ENCODE measurements at places on chromosomes 2 and 18.
A peak's percentile ranks its signal among the peaks of the same experiment; 100 is the strongest.

DNA sequence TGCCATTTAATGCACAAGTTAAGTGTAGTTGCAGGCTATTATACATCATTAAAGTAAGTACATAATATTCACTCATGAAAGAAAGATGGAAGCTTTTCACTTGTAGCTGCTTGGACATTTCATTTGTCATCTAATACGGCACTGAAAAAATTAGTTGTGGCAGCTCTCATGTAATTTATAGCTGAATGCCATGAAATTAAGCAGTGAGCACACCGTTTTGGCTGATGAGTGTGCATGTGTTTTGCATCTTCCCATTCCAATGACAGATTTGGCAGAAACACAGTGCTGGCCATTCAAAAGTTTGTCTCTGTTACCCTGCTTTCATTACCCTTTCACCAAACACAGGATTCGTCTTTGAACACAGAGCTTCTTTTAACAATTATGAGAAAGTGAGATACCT lies 174.0 kb downstream of the PTGR3 start:
- no peak for DNase-seq

- DNase-seq = no peak
Observed at GRCh38 chr2:46025081-46025480, 272.1 kb upstream of the EPAS1 start.

- DNase-seq = no peak
Observed at GRCh38 chr2:222303045-222303827, 4.4 kb upstream of the PAX3 start.

DNA sequence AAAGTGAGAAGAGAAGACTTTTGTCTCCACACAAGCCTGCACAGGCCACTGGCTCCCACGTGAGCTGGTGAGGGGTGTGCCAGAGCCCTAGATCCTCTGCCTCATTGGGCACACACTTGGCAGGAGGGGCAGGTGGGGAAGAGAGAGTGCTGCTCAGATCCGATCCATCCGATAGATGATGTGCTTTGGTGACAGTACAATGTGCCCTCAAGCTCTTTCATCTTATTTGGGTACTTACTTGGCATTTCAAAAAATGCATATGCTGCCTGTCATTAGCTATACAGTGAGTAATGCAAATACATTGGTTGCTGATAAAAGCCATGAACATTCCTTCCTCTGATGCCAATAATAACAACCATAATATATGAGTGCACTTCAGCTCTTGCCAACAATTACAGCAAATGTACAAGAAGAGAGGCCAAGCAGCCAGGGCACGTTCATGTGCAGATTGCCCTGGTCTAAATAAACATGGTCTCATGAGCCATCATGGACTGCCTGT lies 255.3 kb downstream of the VAPA start:
- DNase-seq = peak; percentile 43

DNA sequence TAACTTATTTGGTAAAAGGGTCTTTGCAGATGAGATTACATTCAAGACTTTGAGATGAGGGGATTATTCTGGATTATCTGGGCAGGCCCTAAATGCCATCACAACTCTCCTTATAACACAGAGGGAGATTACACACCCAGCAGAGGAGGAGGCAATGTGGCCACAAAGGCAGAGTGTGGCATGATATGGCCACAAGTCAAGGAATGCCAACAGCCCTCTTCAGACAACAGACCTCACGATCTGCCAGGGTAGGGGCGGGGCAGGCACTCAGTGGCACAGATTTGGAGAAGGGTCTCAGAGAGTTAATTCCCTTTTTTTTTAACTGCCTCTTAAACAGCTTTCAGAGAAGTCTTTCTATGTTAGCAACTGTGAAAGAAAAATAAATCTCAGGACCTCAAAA lies 96.9 kb downstream of the CYP26B1 start:
- no peak for DNase-seq

- no peak for DNase-seq
Observed at GRCh38 chr2:182586426-182586825, 129.6 kb upstream of the DNAJC10 start.

GRCh38 chr18:63141778-63142176 lies 177.8 kb downstream of the BCL2 start:
- no peak for DNase-seq

- DNase-seq = no peak
Observed at GRCh38 chr18:56067969-56068671, 480.1 kb upstream of the TCF4 start.

- DNase-seq = no peak
Observed at GRCh38 chr2:96131152-96131812, 7.0 kb downstream of the ASTL start.

DNA sequence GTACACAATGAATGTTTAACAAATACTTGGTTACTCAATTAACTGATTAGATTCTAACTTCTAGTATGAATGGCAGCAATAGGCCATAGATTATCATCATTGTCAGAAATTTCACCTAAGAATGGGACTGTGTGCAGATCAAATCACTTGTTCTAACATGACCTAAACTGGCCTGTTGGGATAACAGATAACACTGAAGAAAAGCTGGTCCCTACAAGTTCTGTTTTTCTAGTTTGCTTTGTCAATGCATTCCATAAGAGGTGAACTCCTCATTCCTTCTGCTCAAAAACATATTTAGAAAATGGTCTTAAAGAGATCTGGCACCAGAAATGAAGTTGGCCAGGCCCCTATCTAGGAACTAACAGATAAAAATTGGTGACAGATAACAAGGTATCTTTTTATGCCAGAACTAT lies 175.4 kb downstream of the THADA start:
- no peak for DNase-seq

DNA sequence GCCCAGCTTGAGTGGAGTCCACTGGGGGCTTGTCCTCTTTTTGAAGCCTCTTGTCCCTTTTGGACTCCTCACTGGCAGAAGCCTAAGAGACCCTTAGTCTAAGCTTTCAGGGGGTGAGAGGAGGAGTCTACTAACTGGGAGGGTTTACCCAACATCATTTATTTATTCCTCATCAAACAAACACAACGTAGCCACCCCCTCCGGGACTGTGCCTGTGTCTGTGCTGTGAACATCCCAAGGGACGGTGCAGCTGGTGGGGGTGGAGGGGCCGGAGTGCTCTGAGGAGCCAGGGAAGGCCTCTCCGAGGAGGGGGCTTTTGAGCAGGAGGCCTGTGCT lies 42.7 kb upstream of the TAF1B start:
- DNase-seq = no peak

- no peak for DNase-seq
Observed at GRCh38 chr2:162826921-162827320, 11.6 kb downstream of the KCNH7 start.

DNA sequence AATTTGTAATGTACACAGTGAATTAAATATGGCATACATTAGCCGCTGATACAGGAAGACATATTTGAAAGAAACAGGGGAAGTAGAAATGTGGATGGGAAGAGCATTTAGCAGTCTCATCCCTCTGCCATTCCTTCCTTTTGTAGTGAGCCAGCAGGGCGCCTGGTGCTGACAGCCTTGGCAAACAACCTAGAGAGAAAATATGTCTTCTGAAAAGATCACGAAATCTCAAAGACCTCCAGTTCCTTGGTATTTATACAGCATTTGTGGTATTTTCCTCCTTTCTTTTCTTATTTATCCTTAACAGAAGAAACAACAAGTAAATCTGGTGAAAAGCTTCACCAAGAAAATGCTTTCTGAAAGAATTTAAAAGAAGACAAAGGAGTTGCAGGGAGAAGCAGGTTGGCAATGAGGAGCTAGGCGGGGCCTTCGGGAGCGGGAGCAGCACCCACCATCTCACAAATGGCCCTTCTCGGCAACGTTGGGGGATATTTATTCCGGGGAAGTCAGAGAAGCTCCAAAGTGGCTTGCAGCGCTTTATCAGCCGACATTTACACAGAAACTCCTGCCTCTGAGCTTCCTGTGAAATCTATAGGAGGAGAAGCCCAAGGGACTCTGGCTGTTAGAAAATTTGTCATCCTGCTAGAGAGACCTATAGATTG lies 406.1 kb upstream of the NRP2 start:
- DNase-seq = no peak

DNA sequence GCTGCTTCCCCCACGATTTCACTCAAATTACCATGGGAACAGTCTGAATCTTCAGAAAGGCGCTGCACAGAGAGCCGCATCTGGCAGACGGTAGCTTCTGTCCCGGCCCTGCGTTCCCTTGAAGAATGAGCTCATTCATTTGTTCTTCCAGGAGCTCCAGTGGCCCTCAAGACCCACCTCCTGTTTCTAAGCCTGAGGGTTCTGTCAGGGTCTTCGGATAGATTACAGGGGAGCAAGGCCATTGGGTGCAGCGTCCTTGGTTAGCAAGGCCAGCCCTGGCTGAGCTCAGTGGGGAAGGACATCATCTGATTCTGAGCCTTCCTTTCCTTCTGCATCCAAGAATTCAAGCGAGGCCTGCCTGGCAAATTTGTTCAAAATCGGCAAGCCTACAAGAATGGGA lies 111.9 kb downstream of the PDCL3 start:
- peak; percentile 22 for DNase-seq

GRCh38 chr2:43178602-43179542 lies 47.5 kb downstream of the ZFP36L2 start:
- DNase-seq = no peak

DNA sequence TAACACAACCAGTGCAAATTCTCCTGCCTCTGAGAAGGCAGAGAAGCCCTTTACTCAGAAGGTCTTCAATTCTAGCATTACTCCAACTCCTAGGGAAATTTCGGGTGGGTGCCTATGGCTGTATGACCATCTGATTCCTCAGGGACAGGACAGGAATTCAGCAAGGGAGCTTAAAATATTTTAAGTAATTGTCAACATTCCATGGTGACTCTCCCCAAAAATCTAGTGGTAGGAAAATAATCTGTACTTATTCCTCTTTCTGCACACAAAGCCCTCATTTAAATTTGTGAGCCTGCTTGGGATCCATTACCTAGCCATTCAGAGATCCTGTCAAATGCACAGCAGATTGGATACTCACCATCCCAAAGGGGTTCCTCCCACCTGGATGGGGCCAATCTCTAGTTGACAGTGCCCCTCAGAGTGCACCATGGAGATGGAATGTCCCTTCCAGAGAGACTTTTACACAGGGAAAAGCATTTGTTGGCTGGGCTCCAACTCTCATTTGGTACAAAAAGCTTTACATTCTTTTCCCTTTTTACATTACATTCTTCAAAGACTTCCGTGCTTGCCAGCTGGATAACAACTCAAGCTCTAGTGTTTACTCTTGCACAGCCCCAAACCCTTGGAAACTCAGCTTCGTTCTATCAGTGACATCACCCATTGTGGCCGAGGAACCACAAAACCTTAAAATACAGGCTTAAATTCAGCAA lies 3.1 kb upstream of the TMEM150A start:
- no peak for DNase-seq

DNA sequence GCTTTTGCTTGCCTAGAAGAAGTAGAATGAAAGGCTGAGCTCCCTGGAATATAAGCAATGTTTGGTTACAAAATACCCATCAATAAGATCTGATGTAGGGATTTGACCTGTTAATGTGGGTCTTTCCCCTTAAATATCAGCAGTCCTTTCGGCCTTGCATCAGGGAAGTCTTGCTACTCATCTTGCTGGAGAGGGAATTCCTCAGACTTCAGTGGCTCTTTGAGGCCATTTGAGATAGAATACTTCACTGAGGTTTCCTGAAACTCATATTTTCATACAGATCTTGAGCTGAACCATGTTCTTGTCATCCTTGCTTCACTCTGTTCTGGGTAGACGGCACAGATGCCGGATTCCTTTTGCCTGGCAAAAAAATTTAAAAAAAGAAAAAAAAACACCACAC lies 3.9 kb downstream of the TWIST2 start:
- no peak for DNase-seq

DNA sequence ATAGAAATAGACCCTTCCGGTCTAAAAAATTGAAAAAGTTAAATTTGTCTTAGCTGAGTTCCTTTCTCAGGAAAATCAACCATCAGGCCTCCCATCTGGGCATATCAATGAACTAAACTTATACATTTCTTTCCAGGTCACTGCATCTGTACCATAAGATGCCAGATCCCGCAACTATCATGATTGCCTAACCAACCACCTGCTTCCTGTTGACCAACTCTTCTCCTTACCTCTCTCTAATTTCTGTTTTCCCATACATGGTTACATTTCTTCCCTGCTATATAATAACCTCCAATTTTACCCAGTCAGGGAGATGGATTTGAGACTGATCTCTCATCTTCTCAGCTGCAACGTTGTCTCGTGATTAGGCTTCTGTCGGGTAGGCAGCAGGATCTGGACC lies 228.7 kb downstream of the FSIP2 start:
- no peak for DNase-seq

DNA sequence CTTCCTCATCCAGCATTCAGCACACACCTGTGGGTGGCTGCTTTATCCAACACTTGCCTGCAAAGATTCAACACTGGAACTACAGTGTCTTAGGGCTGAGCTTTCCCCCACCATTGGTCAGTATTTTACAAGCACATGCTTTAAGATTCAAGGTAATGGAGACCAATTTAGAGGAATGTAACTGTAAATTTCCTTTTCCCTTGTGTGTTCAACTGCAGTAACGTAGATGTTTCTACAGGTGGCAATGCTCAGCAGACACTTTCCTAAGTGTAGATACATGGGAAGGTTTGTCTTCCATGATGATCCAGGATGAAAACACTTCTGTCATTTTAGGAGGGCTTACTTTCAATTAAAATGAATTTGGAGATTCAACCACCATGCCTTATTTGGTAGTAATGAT lies 143.6 kb upstream of the PXDN start:
- DNase-seq = no peak

- DNase-seq = no peak
Observed at GRCh38 chr2:54572636-54573536, 116.8 kb downstream of the SPTBN1 start.

GRCh38 chr2:201220102-201220570 lies 37.2 kb downstream of the CASP10 start:
- no peak for DNase-seq

- DNase-seq = peak; percentile 62
Observed at GRCh38 chr2:132943829-132944228, 273.8 kb upstream of the LYPD1 start.

- DNase-seq = no peak
Observed at GRCh38 chr2:168528016-168528415, 71.9 kb downstream of the CERS6 start.

- no peak for DNase-seq
Observed at GRCh38 chr2:175883586-175884194, 118.4 kb downstream of the LNPK start.

DNA sequence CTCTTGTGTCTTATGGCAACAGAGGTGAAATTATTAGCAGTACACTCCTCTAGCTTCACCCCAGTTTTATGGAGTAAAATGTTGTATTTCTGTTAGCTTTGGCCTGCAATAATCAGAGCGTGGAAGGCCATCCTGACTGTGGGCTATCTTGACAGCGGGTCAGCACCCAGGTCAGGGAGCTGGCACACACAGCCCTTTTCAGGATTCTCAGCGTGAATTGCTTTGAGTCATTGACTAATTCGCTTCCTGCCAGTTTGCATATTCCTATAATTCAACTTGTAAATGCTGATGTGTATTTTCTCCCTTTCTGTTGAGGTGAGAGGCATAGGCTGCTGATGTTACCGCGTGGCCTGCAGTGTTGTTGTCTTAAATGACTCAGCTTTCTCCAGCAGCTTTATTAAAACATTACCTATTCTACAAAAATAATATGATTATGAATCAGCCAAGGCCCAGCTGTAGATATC lies 109.6 kb upstream of the EML6 start:
- DNase-seq = no peak
